AG08395 (cell line): ENCODE measurements at places on chromosomes 12 and 14.

DNA sequence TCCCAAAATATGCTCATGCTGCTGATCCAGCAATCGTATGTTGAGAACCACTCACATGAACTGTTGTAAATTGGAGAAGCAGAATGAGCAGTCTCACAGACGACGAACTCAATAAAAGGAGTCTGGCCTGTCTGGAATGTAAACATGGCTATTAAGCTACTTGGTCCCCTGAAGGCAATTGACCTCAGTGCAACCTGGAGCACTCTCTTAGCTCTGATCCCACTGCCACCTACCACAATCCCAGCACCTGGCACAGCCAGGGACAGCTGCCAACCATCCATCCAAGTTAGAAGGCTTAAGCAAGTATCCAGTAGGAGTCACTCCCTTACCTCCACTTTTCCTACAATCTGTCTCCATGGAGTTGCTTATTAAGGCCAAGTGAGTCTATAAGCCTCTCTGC is 406.9 kb upstream of the CLEC14A start:
- DNase-seq, result no peak

- no peak for DNase-seq
Observed at GRCh38 chr14:74140374-74140850, 55.7 kb downstream of the LIN52 start.

- DNase-seq, result no peak
Observed at GRCh38 chr14:57085801-57086200, 182.9 kb downstream of the EXOC5 start.

- DNase-seq, result no peak
Observed at GRCh38 chr12:128976120-128976738, 123.0 kb downstream of the GLT1D1 start.

DNA sequence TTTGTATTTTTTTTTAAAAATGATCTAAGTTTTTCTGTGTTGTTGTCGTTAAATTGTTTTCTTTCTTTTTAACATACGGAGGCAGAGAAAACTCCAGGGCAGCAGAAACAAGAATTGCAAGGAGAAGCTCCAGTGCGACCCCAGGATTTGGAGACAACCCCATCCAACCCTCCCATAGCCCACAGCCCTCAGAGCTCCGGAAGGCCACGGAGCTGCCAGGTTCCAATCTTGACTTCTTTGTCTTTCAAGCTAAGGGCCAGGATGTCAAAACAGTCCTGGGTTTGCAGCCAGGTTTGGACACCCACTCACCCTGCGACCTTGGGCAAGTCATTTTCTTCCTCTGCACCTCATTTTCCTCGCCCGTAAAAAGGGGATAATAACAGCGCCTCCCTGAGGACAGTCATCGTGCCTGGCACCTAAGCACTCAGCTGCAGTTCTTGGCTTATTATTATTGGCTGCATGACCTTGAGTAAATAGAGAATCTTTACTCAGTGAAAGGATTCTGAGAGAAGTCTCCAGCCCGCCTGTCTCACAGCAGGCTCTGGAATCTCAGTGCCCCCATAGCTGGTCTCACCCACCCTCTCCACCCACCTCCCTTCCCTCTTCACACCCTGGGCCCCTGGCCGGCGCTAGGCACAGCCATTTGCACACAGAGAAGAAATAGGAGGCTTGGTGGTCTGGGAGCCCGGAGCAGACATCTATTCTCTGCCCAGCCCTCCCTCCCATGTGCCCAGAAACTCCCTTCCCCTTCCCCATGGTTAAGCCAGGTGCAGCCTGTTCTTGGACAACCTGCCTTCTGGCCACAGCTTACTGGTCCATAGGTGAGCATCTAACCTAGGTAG is 79.4 kb upstream of the BCL11B start:
- DNase-seq, result no peak

GRCh38 chr12:5348491-5348890 is 83.4 kb upstream of the NTF3 start:
- no peak for DNase-seq

- no peak for DNase-seq
Observed at GRCh38 chr14:24274101-24274543, 2.7 kb upstream of the RABGGTA start.

DNA sequence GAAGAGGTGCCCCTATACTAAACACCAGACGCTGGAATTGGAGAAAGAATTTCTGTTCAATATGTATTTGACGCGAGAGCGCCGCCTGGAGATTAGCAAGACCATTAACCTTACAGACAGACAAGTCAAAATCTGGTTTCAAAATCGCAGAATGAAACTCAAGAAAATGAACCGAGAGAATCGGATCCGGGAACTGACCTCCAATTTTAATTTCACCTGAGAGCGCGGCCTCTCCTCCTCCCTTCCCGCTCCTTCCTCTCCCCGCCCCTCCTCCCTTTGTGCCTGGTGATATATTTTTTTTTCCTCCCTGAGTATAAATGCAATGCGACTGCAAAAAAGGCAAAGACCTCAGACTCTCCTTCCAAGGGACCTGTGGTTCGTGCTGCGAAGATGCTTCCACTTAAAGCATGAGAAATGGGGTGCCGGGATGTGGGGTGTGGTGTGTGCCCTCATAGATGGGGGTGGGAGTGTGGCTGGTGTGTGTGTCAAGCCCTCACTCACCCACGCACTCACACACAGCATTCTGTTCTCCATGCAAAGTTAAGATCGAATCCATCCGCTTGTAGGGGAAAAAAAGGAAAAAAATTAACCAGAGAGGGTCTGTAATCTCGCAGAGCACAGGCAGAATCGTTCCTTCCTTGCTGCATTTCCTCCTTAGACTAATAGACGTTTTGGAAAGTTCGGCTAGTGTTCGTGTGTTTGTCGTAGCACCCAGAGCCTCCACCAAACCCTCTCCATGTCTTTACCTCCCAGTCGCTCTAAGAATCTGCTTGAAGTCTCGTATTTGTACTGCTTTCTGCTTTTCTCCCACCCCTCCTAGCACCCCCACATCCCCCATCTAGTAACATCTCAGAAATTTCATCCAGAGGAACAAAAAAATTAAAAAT is 4.5 kb downstream of the HOXC10 start:
- no peak for DNase-seq

DNA sequence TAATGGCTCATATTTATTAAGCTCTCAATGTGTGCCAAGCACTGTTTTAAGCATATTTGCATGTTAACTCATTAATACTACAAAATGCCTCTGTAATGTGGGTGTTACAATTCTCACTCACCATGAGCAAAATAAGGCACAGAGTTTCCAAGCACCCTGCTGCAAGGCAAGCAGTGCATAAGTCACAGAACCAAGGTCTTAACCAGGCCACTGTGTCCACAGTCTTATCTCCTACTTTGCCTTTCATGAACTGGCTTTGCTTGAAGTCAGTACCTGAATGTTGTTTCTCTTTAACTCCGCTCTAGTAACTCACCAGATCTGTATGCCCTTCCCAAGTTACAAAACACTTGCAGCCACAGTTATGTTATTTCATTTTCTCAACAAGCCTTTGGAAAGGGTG is 1372.7 kb downstream of the AACS start:
- DNase-seq, result no peak

DNA sequence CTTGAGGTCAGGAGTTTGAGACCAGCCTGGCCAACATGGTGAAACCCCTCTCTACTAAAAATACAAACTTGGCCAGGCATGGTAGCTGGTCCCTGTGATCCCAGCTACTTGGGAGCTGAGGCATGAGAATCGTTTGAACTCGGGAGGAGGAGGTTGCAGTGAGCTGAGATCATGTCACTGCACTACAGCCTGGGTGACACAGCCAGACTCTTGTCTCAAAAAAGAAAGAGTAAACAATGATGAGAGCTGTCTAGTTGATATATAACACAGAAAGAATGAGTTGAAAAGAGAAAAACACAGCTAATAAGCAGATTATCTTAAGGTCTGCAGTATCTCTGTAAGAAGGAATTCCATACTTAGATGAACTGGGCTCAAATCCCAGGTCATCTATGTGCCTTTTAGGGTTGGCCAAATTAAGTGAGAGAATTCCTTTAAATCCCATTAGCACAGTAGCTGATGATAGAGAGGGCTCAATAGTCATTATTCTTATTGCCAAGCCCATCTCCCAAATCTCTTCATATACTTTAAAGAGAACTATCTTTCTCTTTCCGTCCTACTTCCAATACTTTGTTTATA is 31.1 kb upstream of the STRAP start:
- no peak for DNase-seq

DNA sequence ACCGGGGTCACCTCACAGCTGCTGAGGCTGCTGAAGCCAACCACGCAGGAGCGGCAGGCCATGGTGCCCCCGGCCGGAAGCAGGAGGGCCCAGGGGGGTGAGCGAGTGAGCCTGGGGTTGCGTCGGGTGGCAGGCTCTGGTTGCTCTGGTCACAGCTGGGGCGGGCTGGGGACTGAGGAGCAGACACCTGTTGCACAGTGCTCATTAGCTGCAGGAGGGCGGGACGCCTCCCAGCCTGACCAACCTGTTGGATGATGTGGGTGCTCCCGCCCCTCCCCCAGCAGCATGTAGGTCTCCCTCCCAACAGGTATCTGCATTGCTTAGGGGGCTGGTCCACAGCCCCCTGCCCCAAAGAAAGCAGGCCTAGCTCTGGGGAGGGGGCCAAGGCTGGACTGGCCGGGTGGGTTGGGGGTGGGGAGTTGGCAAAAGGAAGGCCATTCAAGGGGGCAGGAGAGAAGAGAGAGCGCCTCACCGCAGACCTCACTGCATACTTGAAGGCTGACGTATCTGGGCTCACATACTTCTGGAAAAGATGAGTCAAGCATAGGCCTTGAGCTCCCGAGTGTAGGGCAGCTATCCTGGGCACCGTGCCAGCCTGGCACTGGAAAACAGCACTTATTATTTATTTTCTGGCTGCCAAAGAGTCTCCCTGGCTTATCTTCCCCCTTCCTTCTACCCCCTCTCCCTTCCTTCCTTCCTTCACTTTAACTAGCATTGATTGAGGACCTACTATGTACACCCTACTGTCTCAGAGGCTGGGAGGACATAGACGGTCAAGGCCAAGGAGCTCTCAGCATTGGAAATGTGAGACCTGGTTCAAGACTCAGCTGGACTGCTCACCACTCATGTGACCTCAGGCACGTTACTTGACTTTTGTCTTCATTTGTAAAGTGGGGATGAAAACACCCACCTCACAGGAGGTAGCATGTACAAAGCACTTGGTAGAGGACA is at the start of gene KRT80:
Gene KRT80 (minus strand): TSS at position 174 of the 951 bp plus-strand sequence. CDS start 112 bp downstream, at position 62.
- peak; percentile 99 for DNase-seq

DNA sequence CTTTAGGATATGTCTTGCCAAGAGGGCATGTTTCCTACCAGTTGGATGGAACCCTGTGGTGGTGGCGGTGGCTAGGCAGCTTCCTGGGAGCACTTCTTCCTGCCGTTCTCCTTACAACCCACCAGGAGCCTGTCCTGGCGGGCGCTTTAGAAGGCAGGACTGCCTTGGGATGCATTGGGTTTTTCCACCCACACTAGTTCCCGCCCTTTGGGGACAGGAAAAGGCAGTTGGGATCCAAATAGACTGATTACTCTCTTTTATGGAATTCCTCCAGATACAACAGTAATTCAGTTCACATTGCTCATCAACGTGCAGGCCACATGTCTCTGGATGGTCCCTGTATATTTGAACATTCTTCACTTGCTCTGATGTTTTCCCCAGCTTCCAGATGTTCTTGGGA is 305.7 kb upstream of the SSTR1 start:
- DNase-seq, result peak; percentile 85
